ENCODE measurements at places on chromosomes 16 and 17. TPM values are rescaled to one million over a fixed set of nuclear protein-coding genes. Genes with fewer than 3 reads are reported as not detected.

The KRTAP16-1 gene
- total RNA-seq, result not detected

The TMEM98 gene
- total RNA-seq, result 48.6 TPM

The MGAT5B gene
- total RNA-seq, result 20.3 TPM

The FOXN1 gene
- total RNA-seq, result 0.03 TPM

The CFAP97D1 gene
- total RNA-seq, result 0.01 TPM

The KARS1 gene
- 160 TPM for total RNA-seq

The MYADML2 gene
- total RNA-seq, result not detected

The TVP23A gene
- 0.20 TPM for total RNA-seq

The TEKT1 gene
- total RNA-seq, result 0.07 TPM

The CTF1 gene
- total RNA-seq, result 0.17 TPM

The ZP2 gene
- not detected for total RNA-seq

The CES2 gene
- total RNA-seq, result 36.7 TPM

The TBC1D3G gene
- total RNA-seq, result not detected

The ABCC12 gene
- 0.02 TPM for total RNA-seq

The MYL11 gene
- 0.60 TPM for total RNA-seq

The KRTAP3-1 gene
- total RNA-seq, result not detected

The CDH3 gene
- 0.35 TPM for total RNA-seq

The LYRM9 gene
- 1.9 TPM for total RNA-seq

The NT5M gene
- 9.6 TPM for total RNA-seq

The ST6GALNAC2 gene
- total RNA-seq, result 0.39 TPM

The TP53TG3F gene
- total RNA-seq, result 0.15 TPM

The INCA1 gene
- 1.6 TPM for total RNA-seq

The EFCAB5 gene
- 0.63 TPM for total RNA-seq

The SCGB1C2 gene
- total RNA-seq, result not detected

The ITFG1 gene
- total RNA-seq, result 39.8 TPM

The HS3ST3B1 gene
- 1.0 TPM for total RNA-seq

The GP2 gene
- total RNA-seq, result not detected

The RAB40B gene
- 17.5 TPM for total RNA-seq

The GAS2L2 gene
- 0.08 TPM for total RNA-seq

The OTOP3 gene
- total RNA-seq, result not detected

The CLTC gene
- total RNA-seq, result 165 TPM
